ENCODE measurements at places on chromosomes 6 and 20. TPM values are rescaled to one million over a fixed set of nuclear protein-coding genes. Genes with fewer than 3 reads are reported as not detected.

DNA sequence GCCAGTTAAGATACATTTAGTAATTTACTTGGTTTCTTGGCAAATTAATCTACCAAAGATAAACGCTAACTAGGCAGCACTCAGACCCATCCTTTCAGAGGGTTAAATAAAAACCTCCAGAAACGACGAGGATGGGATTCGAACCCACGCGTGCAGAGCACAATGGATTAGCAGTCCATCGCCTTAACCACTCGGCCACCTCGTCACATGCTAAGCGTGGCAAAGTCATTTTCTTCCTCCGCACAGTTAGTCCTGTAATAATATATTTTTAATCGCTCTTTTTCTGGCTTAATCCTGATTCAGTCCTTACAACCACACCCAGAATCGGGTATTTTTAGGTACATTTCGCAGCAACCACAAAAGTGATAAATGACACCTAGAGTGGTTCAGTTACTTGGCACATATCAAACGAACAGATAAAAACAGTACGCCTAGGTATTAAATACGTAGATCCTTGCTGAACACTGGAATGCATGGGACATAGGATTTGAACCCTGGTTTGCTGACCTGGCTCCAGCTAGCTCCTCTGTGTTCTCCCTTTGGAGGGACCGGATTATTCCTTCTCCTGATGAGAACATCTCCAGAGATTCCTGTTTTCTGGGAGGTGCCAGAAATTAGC, 71.6 kb downstream of the GPX5 start:
- H3K4me3 ChIP-seq: no peak overlapping the region
- peaks cover 3% of the 10 kb centered on the region for H3K36me3 ChIP-seq
- H3K4me1 ChIP-seq: peaks cover 2% of the 10 kb centered on the region
- no peak for DNase-seq

CCN6 gene
- total RNA-seq: not detected

GPSM3 gene
- total RNA-seq: 291 TPM

DNA sequence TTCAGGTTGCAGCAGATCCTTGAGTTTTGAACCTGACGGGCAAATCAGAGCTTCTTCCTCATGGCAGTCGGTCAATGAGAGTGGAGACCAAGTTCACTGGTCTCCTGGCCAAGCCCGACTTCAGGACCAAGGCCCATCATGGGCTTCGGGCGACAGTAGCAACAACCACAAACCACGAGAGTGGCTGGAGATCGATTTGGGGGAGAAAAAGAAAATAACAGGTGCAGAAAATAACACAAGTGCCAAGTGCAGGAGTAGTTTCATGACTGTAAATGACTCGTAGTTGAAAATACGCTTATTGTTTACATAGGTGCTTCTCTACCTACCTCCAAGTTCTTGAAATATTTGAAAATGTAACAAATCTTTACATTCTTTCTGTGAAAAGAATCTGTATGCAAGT, 56.1 kb downstream of the DCBLD1 start:
- no peak overlapping the region for H3K4me3 ChIP-seq
- H3K36me3 ChIP-seq: peaks cover 3% of the 10 kb centered on the region
- no peak for DNase-seq
- no peaks in the 10 kb centered on the region for H3K4me1 ChIP-seq
- peaks cover 25% of the 10 kb centered on the region for H3K27me3 ChIP-seq
- H3K27ac ChIP-seq: no peak overlapping the region

- no peak for DNase-seq
- H3K4me1 ChIP-seq: peaks cover 7% of the 10 kb centered on the region
- H3K27ac ChIP-seq: no peak overlapping the region
- H3K36me3 ChIP-seq: no peaks in the 10 kb centered on the region
These were observed 167.8 kb upstream of the UST start for GRCh38 chr6:148578837-148579565.

GRCh38 chr20:40438161-40438830, 250.7 kb downstream of the MAFB start:
- no peak overlapping the region for H3K27ac ChIP-seq
- no peak for DNase-seq
- no peak overlapping the region for H3K4me3 ChIP-seq

DNA sequence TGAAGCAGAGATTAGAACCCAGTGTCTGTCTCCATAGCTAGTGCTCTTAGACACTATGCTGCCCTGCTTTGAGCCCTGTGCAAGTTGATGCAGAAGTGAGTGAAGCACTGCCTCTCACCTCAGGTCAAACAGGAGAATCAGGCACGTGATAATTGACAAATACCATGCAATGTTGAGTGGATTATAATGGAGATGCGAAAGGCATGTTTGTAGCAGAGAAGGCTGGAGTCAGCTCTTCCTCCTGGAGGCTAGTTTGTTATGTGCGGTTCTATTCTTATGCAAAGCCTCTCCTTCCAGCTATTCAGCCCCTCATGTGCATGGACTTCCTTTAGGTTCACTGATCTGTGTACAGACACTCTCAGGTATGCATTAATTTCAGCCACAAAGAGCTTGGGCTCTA, 108.5 kb downstream of the MANEA start:
- H3K36me3 ChIP-seq: no peaks in the 10 kb centered on the region
- H3K4me1 ChIP-seq: no peaks in the 10 kb centered on the region
- no peak overlapping the region for H3K4me3 ChIP-seq
- H3K27me3 ChIP-seq: no peaks in the 10 kb centered on the region
- no peak for DNase-seq
- H3K27ac ChIP-seq: no peak overlapping the region

DNA sequence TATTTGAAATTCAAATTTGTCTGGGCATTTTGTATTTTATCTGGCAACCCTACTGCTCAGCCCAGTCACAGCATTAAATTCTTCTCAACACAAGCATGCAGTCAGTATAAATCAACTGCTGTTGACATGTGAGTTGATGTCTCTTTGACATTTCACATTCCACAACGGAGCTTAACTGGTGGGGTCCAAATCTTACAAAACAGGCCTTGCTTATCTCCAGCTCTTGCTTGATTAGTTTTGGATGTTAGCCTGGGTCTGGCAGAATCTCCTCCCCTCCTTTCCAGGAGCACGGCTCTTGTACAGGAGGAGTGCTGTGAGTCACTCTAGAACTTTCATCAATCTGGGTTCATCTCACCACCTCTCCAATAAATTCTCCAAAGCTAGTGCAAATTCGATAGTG, 80.8 kb upstream of the PHACTR1 start:
- no peak overlapping the region for H3K27ac ChIP-seq
- H3K4me3 ChIP-seq: no peak overlapping the region
- H3K36me3 ChIP-seq: peaks cover 3% of the 10 kb centered on the region
- H3K27me3 ChIP-seq: peaks cover 50% of the 10 kb centered on the region

DNA sequence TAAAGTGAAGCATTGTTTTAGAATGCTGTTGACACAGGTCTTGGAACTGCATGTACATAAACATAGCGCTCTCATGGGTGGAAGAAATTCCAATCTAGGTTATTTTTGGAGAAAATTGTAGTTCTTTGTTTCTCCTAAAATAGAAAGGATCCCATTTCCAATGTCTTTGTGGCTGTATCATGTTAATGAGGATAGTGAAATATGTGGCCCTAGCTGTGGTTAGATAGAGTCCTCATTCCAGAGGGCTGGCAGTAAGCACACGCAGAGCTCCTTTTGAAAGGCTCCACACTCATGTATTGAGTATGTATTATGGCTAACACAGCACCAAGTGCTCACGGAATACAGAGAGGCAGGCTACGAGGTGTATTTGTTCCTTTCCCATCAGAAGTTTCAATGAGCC, 60.9 kb downstream of the SNRNP48 start:
- no peak overlapping the region for H3K27ac ChIP-seq
- peaks cover 2% of the 10 kb centered on the region for H3K36me3 ChIP-seq
- no peak for DNase-seq
- H3K4me1 ChIP-seq: peaks cover 2% of the 10 kb centered on the region
- no peak overlapping the region for H3K4me3 ChIP-seq

LY6G6C gene
- total RNA-seq: not detected

MOCS1 gene
- total RNA-seq: 0.52 TPM

- DNase-seq: no peak
- H3K36me3 ChIP-seq: no peaks in the 10 kb centered on the region
- peaks cover 9% of the 10 kb centered on the region for H3K4me1 ChIP-seq
- no peaks in the 10 kb centered on the region for H3K27me3 ChIP-seq
- no peak overlapping the region for H3K4me3 ChIP-seq
These were observed 322.8 kb downstream of the FARS2 start for GRCh38 chr6:5584078-5584482.

TRIM10 gene
- total RNA-seq: 0.37 TPM

DNA sequence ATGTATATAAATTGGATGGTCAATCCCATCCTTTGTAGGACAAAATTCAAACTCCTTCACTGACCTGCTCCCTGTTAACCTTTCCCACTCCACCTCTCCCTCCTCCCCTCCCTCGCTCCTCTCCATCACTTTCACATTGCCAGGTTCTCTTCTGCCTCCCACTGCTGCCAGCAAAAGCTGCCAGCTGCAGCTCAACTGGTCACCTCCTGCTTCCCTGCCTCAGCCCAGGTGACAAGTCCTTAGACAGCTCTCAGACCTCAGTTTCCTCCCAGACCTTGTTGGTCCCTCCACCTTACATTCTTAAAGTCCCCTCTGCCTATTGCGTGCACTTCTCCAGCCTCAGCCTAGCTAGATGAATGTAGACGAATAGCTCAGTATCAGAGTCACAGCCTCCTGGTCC, 23.3 kb upstream of the RTF2 start:
- no peak overlapping the region for H3K4me3 ChIP-seq
- DNase-seq: no peak
- H3K27ac ChIP-seq: no peak overlapping the region

DNA sequence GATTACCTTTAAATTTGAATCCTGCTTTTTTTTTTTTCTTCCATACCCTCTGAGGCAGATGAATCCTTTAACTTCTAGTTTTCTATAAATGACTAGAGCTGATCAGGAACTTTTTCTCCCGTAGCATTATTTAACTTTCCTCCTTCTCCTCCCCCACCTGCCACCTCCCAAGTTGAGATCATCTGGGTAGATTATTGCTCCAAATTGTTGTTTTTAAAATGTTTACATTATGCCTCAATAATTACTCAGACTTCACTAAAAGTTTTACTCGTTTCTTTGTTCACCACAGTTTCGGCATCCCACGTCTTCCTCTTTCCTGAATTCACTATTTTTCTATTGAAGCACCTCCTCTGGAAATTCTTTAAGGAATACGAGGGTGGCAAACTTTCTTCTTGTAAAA, 16.6 kb upstream of the SCUBE3 start:
- peaks cover 4% of the 10 kb centered on the region for H3K4me1 ChIP-seq
- H3K27ac ChIP-seq: no peak overlapping the region
- H3K36me3 ChIP-seq: peaks cover 4% of the 10 kb centered on the region
- DNase-seq: no peak

UBE2C gene
- not detected for total RNA-seq

GRCh38 chr6:128230267-128230989, 290.0 kb downstream of the PTPRK start:
- H3K27me3 ChIP-seq: no peaks in the 10 kb centered on the region
- H3K27ac ChIP-seq: no peak overlapping the region
- no peak for DNase-seq
- peaks cover 2% of the 10 kb centered on the region for H3K36me3 ChIP-seq
- H3K4me3 ChIP-seq: no peak overlapping the region
- H3K4me1 ChIP-seq: peaks cover 3% of the 10 kb centered on the region

DNA sequence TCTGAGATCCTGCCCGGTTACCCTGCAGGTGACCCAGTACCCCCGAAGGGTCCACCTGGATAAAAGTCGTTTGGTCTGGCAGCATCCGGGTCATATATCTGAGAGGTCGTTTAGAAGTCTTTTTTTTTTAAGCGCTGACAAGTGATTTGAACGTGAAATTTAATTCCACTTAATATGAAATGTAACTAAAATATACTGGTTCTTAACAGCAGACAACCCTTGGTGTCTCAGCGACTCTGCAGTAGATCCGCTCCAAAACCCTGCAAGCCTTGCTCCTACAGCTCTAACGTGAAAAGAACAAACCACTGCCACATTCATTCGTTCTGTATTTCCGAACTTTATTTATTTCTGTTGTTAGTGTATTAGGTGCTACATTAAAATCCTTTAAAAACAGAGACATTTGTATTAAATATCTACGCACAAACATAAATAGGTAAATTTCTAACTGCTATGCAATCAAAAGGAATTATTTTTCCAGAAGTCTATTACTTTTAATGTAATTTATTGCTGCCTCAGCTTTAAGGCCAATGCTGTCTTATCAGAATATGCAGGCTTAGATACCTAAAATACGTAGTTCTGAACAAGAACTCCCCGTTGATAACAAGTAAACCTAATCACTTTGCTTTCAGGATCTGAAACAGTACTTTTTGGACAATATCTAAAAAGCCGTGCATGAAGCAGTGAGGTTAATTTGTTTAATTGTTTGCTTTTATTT, 33.5 kb upstream of the TCF21 start:
- peaks cover 6% of the 10 kb centered on the region for H3K4me1 ChIP-seq
- H3K27me3 ChIP-seq: peaks cover 44% of the 10 kb centered on the region
- H3K4me3 ChIP-seq: no peak overlapping the region
- H3K27ac ChIP-seq: no peak overlapping the region
- no peak for DNase-seq

GRIK2 gene
- total RNA-seq: not detected

GRCh38 chr6:125188037-125188436, 34.5 kb downstream of the TPD52L1 start:
- H3K27me3 ChIP-seq: peaks cover 12% of the 10 kb centered on the region
- no peak overlapping the region for H3K4me3 ChIP-seq
- H3K4me1 ChIP-seq: no peaks in the 10 kb centered on the region
- no peak overlapping the region for H3K27ac ChIP-seq

TINAG gene
- not detected for total RNA-seq

BCAS1 gene
- not detected for total RNA-seq

GRCh38 chr6:116070616-116071389, 10.1 kb upstream of the FRK start:
- H3K27me3 ChIP-seq: peaks cover 6% of the 10 kb centered on the region
- no peaks in the 10 kb centered on the region for H3K36me3 ChIP-seq
- no peak overlapping the region for H3K27ac ChIP-seq
- H3K4me1 ChIP-seq: no peaks in the 10 kb centered on the region
- DNase-seq: no peak

- H3K36me3 ChIP-seq: peaks cover 12% of the 10 kb centered on the region
- no peak for DNase-seq
- H3K27ac ChIP-seq: no peak overlapping the region
These were observed 92.9 kb downstream of the ZMYND8 start for GRCh38 chr20:47263465-47264084.

POPDC3 gene
- not detected for total RNA-seq

SNPH gene
- total RNA-seq: 9.4 TPM

DNA sequence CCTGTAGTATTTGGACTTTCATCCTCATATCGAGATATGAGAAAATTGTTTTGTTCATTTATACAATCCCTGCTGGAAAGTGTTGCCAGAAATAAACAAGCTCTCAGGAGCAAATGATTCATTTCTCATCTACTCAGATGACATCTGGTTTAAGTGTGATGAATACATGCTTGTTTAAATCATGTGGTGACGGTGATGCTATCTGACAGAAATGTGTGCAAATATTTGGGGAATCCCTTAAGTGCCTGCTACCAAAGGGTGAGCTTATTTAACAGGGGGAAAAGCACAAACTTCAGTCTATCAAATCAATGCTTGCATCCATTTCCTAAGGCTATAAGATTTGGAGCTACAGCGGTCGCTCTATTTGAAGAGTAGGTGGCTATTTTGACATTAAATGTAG, 368.3 kb upstream of the SASH1 start:
- no peak for DNase-seq
- no peak overlapping the region for H3K4me3 ChIP-seq
- no peak overlapping the region for H3K27ac ChIP-seq
- H3K27me3 ChIP-seq: no peaks in the 10 kb centered on the region

MAK gene
- total RNA-seq: 0.75 TPM

All from T-helper 17 cell (primary cell).